ENCODE measurements at places on chromosomes 3 and 15. TPM values are rescaled to one million over a fixed set of nuclear protein-coding genes. Genes with fewer than 3 reads are reported as not detected.

- DNase-seq, result no peak
Measured at GRCh38 chr3:159196359-159196758, 394.5 kb downstream of the MFSD1 start.

DNA sequence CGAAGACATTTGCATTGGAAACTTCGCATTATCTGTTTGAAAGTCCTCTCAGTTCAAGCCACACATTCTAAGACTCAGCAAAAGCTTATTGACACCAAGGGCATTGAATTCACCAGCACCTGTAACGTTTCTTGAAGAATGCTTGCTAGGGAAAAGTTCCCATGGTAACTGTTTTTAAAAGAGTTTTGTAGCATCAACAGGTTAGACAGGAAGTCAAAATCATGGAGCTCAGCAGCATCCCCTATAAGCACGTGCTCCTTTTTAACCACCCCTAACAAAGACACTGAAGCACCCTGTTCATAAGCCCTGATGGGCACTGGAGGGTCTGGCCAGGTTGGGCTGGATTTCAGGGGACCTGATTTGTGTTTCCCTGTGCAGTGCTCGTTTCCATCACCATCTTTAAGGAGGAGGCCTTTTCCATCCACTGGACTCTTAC, 229.7 kb upstream of the BHLHE40 start:
- no peak for DNase-seq

Gene GOLGA6D
- total RNA-seq, result not detected

Gene CFAP91
- 0.59 TPM for total RNA-seq

Gene FAN1
- total RNA-seq, result 22.9 TPM

Gene PLA2G4E
- total RNA-seq, result 1.0 TPM
